ENCODE measurements at places on chromosomes 2 and 18.
A peak's percentile ranks its signal among the peaks of the same experiment; 100 is the strongest.

GRCh38 chr2:197952540-197953202 lies 148.3 kb downstream of the PLCL1 start:
- DNase-seq, result peak; percentile 45

- no peak for DNase-seq
Measured at GRCh38 chr2:66771359-66771976, 336.5 kb downstream of the MEIS1 start.

DNA sequence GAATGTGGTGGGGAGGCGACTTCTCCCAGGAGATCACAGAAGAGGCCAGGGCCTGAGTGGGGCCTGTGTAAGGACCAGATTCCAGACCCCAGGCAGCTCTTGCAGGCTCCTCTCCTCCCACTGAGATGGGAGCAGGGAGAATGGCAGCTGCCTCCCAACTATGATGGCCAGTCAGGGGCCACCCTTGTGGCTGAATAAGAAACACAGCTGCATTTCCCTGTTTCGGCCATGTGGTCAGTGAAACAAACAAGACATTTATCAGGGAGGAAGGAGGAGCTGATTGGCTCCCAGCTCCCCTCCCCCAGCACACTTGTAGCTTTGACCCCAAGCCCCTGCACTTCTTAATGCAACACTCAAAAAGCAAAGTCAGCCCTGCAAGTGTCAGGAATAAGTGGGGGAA lies 143.5 kb downstream of the CELF4 start:
- no peak for DNase-seq

DNA sequence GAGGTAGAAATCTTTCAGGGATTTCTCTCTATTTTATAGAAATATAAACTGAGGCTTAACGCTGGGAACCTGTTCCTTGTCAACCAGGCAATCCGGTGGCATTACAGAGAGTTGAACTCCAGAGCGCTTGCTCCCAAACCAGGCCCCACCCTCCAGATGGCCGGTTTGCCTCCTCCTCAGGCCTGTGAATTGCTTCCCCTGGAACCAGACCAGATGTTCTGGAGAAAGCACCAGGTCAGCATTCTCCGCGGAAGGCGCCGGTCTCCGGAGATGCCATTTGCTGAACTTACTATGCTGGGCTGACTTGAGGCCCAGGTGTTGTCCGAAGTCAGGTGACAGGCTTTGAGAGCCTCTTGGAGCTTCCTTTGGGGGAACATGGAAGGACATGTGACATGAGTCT lies 17.2 kb downstream of the TNP1 start:
- no peak for DNase-seq

DNA sequence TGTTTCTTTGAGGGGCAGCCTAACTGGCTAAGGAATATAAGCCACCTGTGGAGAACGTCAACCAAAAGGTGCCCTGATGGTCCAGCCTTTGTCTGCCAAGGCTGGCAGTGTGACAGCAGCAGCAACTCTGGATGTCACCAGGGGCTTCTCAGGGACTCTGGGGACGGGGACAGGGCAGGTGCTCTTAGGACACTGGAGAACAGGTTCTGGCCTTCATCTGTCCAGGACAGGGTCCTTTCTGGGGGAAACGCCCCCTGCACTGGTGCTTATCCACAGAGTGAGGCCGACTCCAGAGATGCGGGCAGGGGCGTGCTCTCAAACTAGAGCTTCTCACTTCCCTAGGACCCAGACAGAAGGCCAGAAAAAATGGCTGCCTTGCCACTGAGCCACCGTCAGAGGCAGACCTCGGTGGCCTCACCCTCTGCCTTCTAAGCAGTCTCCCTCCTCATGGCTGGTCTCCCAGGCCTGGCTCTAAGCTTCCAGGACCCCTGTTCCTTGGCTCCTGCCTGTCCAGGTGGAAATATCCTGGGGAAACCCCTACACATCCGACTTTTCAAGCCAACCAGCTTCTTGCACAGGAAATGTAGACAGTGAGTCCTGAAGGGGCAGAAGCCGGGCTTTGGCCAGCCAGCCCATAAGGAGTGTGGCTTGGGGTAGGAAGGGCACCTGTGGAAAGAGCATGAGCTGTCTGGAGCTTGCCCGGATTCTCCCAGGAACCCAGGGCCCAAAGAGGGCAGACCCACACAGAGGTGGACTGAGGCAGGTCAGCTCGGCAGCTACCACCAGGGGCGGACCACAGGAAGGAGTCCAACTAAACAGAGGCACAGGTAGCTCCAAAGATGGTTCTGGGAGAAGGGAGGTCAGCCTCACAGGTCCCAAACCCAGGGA lies 11.3 kb upstream of the SFXN5 start:
- no peak for DNase-seq

GRCh38 chr2:238888781-238889180 lies 40.9 kb downstream of the TWIST2 start:
- DNase-seq, result no peak

DNA sequence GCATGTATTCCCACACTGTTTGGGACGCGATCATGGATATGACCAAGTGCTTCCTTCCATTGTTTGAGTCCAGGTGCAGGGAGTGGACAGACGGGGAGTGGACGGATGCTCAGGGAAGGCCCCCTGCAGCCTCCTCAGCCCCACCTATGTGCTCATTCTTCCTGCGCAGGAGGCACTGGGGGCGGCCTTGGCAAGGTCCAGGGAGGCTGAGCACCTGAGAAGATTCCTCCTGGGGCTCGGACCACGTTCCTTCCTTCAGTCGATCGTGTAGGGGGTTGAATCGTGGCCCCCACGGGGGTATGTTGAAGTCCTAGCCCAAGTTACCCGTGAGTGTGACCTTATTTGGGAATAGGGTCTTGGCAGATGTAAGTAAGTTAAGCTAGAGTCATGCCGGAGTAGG lies 60.4 kb downstream of the ASB1 start:
- DNase-seq, result no peak

- no peak for DNase-seq
Measured at GRCh38 chr2:202307690-202308089, 42.1 kb downstream of the NOP58 start.

GRCh38 chr2:135890149-135890548 lies 13.9 kb upstream of the MCM6 start:
- no peak for DNase-seq

DNA sequence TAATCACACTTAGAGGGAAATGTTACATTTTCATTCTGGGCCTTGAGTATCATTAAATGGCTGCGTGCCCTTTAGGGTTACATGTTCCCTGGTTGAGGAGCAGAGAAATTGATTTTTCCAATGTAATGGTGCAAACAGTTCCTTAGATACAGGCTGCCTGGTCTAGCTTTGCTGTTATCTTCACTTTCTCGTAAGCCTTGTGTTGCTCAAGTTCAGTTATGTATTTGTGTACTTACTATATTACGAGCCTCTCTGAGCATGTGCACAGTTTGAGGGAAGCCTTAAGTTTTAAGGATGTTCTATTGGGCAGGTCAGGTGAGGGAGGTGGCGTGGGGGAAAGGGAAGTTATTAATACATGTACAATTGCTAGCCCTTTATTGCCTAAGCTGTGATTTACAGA lies 23.7 kb downstream of the CEP192 start:
- no peak for DNase-seq

DNA sequence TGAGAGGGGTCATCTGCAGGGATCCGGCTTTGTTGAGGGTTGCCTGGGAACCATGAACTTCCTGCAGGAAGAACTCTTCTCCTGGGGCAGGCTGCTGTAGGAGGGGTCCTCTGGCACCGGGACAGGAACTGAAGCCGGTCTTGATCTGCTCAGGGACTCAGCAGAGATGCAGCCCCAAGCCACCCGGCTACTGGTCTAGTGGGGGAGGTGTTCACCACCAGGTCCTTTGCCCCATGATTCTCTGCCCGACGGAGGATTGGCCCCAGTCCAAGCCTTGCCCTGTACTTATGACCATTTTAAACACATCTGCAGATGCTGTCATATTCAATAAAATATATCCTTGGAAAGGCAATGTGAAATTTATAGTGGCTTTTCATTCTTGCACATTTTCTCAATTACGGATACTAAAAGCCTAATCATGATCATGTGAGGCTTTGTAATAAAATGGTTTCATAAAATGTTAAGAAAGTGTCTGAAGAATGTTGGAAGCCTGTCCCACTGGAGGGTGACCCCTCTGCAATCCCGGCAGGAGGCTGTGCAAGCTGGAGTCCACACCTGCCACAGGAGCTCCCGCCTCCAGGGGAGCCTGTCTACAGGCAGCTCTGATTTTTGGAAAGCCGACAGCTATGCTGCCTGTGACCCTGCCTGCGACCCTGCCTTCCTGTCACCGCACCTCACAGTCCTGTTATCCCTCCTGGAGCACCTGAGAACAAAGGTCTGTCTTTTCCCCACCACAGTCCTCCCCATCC lies 98.8 kb upstream of the TAF1B start:
- DNase-seq, result no peak

Data from activated T-cell treated with anti-CD3 and anti-CD28 coated beads, Interleukin-2, amount 50 U/mL, for 72 hours (primary cell).